GM04503 (cell line): ENCODE measurements at places on chromosomes 7 and 10.

GRCh38 chr10:28925121-28925663 is 247.9 kb downstream of the BAMBI start:
- DNase-seq = no peak

- DNase-seq = no peak
These were observed 9.9 kb downstream of the ARMH3 start for GRCh38 chr10:102046095-102046494.

- DNase-seq = no peak
These were observed 51.1 kb downstream of the TMEM209 start for GRCh38 chr7:130154131-130154500.

DNA sequence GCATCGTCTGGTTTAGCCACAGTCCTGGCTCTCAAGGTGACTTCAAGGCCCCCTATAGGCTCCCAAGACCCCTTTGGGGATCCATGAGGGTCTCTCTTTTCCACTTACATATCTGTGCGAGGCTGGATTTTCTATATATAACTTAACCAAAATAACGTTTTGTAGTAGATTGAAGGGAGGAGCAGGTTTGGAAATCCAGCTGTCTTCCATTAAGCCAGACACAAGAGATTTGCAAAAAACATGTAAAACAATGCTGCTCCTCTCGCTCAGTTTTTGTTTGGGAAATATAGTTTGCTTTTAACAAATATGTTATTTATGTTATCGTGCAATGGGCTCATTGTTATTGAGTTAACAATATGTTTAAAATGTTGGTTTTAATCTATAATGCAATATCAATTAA is 811.2 kb downstream of the TYW1 start:
- DNase-seq = no peak

DNA sequence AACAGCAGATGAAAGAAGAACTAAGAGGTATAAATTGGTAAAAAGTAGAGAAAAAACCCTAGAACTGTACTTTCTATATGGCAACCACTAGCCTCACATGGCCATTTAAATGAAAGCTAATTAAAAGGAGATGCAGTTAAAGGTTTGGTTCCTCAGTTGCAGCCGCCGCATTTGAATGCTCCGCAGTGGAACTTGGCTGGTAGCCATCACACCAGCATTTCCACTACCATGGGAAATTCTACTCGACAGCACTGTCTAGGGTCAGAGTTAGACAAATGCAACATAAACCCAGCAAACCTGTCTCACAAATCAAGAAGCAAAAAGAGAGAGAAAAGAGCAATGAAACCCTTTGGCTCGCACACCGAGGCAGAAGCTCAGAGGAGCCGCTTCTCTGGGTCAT is 29.7 kb downstream of the VIPR2 start:
- DNase-seq = no peak

DNA sequence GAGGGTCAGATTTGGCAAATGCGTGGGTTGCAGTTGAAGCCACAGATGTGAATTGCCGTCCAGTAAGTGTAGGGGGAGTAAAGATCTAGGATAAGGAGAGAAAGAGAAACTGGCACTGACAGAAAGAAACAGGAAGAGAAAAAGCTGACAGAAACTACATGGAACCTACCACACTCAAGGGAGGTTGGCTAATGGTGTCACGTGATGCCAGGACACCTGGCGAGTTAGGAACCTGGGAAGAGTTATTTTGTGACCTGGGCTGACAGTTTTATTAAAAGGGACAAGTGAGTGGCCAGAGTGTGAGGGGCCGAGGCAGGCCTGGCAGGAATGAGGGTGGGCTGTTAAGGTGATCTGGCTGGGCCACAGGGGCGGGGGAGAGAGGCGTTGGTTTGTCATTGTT is 188.7 kb downstream of the ADARB2 start:
- DNase-seq = no peak

DNA sequence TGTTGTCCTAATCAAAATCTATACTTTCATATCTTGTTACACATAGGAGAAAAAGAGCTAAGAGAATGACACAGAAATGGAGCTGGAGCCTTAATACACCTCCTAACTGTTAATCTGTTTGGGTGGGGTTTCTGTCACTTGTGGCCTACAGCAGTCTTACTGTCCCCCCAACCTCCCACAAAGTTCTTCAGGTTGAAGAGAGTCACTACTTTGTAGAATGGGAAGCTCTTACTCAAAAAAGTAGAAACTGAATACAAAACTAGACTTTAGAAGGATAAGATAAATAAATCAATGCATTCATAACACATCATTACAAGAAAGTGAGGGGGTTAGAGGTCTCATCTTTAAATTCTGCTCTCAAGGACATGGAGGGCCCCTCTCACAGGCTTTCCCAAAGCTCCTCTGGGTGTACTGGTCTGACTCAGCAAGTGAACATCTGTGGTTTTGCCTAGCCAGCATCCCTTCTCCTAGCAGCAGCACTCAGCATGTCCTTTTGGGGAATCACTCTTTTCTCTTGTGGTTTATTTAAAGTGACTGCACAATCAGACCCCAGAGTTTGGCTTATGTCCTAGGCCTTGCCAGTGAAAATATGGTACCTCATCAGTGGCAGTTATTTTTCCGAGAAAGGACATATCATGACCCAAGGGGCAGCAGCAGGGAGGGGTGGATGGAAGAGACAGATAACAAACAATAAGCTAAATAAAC is 2.0 kb upstream of the BLVRA start:
- DNase-seq = peak; percentile 39

- no peak for DNase-seq
These were observed 89.1 kb upstream of the AGR3 start for GRCh38 chr7:16970732-16971482.

GRCh38 chr7:1248143-1248915 is 15.7 kb downstream of the UNCX start:
- no peak for DNase-seq

GRCh38 chr10:69842020-69842419 is 40.3 kb downstream of the COL13A1 start:
- DNase-seq = no peak

- peak; percentile 31 for DNase-seq
These were observed 22.0 kb downstream of the CSGALNACT2 start for GRCh38 chr10:43160046-43160920.

DNA sequence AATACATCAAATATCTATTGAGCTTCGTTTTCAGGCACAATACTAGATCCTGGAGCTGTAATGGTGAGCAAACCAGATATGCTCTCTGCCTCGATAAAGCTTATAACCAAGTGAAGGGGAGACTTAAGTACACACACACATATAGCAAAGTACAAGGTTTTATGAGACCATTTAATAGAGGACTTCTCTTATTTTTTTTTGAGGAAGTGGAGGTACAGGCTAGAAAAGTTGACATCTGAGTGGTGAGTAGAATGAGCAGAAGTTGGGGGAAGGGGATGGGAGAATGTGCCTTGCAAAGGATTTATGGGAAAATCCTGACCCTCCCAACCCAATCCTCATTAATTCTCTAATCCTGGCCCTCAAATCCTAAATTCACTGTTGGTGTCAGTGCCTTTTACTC is 7.7 kb downstream of the CCDC136 start:
- no peak for DNase-seq

DNA sequence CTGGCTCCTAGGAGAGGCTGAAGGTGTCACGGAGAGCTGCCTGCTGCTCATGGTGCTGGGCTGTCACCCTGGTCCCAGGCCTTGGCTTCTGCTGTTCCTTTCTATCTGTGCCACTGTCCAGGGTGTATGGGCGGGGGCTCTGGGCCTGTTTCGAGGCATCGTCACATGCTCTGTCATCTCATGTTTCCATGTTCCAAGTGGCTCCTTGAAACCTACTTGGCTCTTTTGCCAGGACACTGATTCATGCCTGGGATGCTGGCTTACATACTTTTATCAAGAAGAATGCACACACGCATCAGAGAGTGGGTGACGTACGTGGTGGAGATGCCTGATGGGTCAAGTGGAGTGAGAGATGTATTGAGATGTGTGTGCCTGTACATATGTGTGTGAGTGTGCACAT is 50.9 kb downstream of the ADCY1 start:
- no peak for DNase-seq

GRCh38 chr10:63703740-63704345 is 182.6 kb downstream of the REEP3 start:
- no peak for DNase-seq
